ENCODE measurements at places on chromosomes 4 and X.

DNA sequence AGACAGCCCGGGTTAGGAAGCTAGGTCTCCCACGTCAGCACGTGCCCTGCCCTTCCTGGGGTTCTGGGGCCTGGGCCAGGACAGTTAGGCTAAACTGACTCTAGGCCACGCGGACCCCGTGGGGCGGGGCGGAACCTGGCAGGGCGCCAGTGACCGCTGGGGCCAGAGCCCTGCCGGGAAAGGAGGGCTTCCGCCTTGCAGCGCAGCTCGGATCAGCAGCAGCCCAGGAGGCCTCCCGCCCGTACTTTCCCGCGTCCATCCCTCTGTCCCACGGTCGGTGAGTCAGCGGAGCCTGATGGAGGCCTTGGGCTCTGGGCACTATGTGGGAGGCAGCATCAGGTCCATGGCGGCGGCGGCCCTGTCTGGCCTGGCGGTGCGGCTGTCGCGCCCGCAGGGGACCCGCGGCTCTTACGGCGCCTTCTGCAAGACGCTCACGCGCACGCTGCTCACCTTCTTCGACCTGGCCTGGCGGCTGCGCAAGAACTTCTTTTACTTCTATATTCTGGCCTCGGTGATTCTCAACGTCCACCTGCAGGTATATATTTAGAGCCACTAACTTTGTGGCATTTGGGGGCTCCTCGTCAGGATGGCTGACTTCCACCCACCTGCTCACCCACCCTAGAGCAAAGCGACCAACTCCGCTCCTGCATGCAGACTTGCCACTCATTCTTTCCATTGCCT is at the start of gene SMIM10:
Gene SMIM10 (plus strand): TSS at position 191 of the 681 bp plus-strand sequence. CDS start 105 bp downstream, at position 296.
- no peak for DNase-seq

- DNase-seq, result no peak
These were observed 18.7 kb upstream of the DDIT4L start for GRCh38 chr4:100208964-100209363.

DNA sequence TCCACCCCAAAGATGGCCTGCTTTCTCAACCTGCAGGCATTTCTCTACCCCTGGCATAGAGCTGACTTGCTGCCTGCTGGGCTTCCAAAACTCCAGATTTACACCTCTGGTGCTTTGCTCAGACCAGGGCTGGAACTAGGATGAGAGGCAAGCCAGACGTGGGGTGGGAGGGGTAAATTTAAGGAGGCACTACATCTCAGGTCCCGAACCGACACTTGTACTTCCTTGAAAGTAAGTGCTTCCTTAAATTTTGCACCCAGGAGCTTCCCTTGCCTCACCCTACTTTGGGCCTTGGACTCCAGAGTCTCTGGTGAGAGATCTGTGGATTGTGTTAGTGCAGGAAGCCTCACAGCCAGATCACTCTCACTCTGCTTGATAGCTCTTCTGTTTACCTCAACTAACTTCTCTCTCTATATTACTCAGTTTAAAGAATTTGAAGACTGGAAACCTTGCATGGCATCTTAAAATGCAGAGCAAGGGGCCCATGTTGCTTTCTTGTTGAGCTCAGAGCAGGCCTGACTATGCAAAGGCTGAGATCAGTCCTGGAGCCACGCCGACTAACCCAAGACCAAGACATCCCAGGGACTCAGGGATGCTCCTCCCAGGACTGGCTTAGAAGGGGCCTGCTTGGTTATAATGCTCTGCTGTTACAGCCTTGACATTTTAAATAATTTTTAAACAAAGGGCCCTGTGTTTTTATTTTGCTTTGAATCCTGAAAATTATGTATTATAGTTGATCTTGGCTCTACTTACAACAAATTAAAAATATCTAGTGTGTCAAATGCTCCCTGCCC is 145.0 kb upstream of the LEF1 start:
- DNase-seq, result no peak

DNA sequence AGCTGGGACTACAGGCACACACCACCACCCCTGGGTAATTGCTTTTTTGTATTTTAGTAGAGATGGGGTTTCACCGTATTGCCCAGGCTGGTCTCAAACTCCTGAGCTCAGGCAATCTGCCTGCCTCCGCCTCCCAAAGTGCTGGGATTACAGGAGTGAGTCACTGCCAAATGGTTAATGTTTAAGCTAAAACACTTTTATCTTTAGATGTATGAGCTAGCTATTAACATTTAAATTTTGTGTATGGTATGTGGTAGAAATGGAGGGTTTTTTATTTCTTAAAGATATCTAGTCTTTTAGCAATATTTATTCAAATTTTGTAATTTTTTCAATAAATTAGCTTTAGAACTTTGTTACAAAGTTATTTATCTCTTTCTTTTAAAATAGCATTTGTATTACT is 1659.8 kb upstream of the ADGRL3 start:
- no peak for DNase-seq

GRCh38 chr4:113328514-113328913 is 279.1 kb downstream of the ANK2 start:
- no peak for DNase-seq

DNA sequence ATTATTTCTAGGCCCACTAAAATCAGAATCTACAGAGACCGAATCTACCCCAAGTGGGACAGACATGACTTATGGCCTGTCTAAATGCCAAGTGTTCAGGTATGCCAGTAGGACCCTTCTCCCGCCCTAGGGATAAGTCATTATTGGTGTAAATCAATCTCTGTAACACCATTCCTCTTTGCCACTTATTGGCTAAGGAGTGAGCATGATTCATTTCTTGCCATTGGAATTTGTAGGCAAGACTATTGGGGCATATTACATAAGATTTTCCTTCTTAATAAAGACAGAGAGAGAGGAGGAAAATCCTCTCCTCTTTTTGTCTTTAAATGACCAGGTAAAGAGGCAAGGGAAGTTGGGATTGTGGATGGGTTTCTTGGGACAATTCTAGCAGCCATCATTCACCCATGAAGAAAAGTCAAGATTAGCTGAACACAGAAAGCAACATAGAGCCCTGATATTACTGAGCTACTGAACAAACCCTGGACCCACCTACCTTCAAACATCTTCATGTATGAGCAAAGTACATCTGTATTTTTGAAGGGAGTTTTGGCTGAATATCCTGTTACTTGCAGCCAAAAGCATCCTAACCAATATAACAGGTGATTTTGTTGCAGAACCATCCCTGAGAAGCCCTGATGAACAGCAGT is 2.6 kb downstream of the SLC9B2 start:
- DNase-seq, result no peak

GRCh38 chrX:10223781-10224180 is 67.0 kb downstream of the CLCN4 start:
- no peak for DNase-seq

DNA sequence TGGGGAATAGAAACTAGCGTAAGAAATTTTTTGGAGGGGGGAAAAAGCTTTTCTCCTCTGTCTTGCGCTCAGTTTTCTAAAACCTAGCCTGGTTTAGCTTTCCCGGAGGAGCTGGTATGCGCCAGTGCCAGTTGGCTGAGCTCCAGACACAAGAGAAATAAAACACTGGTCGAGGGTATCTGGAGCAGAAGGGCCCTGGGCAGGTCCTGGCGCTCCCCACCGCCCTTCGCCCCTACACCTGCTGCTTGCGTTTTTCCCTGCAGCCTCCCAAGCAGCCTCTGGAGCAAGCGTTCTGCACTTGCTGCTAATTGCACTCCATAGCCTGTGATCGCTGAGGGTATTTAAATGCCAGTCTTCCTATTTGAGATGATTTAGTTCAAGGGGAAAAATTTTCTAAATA is 816 bp downstream of the EREG start:
- peak; percentile 4 for DNase-seq

GRCh38 chrX:13659063-13659462 is 6.1 kb downstream of the TCEANC start:
- no peak for DNase-seq

- DNase-seq, result no peak
These were observed 106.7 kb downstream of the ARHGAP6 start for GRCh38 chrX:11558972-11559371.

GRCh38 chr4:53674903-53675302 is 83.6 kb upstream of the LNX1 start:
- no peak for DNase-seq

DNA sequence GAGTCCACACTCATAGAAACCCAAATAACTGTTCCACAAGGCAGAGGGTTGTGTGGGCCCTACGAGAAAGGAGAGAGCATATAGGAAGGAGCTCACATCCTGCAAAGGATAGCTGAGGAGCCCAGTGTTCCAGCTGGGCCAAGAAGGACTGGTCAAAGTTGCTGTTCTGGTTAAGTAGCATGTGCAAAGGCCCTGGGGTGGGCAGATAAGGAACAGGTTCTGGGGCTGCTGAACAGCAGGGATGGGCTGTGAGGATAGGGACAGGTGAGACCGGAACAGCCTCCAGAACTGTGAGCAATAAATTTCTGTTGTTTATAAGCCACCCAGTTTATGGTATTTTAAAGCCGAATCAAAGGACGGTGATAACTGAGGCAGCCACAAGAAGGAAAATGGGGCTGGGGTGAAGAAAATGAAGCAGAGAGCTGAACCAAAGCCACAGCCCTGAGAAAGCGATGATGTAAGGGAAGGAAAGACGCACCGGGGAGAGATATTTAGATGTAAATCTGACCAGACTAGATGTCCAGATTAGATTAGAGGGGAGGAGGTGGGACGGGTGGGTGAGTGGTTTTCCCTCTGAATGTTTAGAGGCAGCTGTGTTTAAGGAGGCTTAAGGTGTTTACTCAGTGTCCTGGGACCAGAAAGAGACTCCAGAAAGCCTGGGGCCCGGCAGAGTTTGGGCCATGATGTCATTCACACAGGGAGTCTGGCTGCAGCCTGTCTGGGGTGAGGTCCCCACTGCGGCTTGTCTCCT is 180.8 kb upstream of the BCOR start:
- DNase-seq, result no peak

DNA sequence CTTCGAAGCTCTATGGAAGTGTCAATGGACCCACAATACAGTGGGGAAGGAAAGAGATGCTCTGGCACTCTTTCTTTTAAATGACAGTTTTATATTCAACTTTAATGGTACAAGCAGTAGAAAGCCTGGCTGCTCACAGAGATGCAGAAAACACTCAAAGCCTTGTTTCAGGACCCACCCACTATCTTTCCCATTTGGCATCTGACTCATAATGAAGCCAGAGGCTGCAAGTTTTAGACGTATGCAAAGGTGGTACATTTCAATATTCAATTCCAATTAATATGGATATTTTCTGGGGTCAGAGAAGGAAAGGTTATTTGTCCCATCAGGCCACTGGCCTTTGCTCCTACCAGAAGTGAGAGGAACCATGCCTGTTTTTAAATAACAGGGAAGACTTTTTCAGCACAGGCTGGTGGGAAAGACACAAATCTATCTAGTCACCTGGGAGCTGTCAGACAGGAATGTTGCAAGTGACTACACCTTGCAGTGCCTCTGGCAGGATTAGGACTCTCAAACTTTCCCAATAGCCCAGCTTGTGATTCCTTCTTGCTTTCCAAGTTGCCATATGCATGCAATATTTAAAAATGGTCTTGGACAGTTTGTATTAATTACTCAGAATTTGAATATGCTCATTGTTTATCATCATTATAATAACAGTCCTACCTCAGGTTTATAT is 70.0 kb upstream of the RAB40AL start:
- DNase-seq, result no peak

GRCh38 chrX:21758488-21758887 is 572 bp upstream of the SMPX start:
- no peak for DNase-seq

GRCh38 chr4:173436771-173437265 is 37.9 kb upstream of the SCRG1 start:
- no peak for DNase-seq

DNA sequence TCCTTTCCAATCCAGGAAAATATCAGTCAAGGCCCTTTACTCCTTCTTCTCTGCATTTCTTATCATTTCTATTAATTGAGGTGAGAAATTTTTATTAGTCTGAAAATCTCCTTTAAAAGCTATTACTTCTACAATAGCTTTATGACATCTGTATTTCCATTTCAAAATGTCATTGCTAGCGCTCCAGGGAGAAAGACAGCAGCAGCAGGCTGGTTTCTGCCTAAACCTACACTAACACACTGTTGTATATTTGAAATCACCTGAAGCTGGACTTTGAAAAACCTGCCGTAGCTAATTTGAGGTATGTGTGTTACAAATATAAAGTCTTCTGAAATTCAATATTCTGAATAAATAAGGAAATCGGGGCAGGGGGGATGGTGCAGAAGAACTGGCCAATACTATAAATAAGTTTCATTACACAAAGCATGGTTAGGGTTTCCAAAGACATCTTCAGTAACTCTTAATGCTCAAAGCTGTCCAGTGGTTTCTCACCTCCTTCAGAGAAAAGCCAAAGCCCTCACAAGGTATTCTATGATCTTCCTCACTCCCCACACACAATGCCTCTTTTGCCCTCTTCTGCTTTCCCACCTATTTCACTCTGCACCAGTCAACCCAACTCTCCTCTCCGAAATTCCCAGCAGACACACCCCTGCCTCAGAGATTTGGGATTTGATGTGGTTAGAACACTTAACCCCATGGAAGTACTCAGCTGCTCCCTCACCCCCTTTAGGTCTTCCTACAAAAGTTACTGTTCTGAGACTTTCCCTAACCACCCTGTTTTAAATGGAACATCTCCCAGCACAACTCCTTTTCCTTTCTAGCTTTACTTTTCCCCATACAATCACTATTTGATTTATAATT is 122.7 kb downstream of the PPP3CA start:
- no peak for DNase-seq

- DNase-seq, result no peak
These were observed 59.0 kb downstream of the WWC2 start for GRCh38 chr4:183158062-183158461.

DNA sequence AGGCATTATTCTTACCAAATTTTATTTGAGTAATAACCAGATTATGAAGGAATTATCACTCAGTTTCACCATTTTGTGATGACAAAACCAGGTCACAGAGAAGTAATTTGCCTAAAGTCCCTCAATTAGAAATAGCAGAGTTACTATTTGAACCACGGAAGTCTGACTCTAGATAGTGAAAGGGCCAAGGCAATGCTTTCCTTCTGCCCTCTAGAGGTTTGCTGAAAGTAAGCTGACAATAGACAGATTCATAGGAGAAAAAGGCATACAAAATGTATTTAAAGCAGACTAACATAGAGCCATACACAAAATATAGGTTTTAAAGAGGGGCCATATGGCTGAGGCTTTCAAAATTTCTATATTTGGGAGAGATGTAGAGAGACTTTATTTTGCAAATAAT is 43.1 kb downstream of the CXXC4 start:
- no peak for DNase-seq

DNA sequence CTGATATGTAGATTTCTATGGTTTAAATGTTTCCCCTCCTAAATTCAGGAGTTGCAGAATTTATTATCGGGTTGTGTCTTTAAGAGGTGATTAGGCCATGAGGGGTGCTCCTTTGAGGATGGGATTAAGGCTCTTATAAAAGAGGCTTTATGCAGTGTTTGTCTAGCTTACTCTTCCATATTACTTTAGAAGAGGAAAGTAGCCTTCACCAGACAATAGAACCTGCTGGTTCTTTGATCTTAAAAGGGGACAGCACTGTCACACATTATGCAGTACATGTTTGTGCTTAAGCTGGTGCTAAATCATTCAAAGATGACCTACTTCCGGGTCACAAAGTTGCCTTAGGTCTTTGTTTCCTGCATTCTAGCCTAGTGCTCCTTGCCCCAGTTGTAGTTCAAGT is 81.0 kb downstream of the CPXCR1 start:
- no peak for DNase-seq

Data from right renal cortex interstitium (tissue), 3 donors.